ENCODE measurements at places on chromosomes 11 and 22. TPM values are rescaled to one million over a fixed set of nuclear protein-coding genes. Genes with fewer than 3 reads are reported as not detected.
A peak's percentile ranks its signal among the peaks of the same experiment; 100 is the strongest.

DNA sequence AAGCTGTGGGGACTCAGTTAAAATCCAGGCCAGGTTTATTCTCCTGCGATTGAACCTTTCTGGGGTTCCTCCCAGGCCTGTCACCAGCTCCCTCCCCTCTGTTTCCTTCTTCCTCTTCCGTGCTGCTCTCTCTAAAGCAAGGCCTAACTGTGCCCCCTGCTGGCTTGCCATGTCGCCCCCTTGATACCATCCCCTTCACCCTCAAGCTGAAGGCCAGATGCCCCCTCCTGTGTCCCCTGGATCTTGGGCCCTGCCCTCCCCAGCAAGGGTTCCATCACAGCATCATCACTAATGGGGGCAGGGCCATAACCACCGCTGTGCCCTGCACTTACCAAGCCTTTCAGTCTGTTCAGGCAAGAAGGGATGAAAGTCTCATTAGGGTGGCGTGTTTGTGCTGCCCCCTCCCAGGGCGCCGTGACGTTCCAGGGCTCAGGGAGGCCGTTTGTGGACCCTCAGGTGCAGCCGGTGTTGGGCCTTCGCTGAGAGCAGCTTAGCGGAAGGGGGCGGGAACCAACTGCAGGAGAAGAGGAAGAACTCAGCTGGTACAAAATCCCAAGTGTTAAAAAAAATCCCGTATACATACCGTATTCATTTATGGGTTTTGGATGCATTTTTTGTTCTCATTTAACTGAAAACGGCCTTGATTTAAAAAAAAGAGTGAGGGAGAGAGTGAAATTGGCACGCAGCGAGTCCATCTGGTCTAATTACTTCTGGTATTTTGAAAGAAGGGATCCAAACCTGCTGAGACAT lies 69.9 kb downstream of the MPPED1 start:
- peak; percentile 40 for DNase-seq

- no peak for DNase-seq
Observed at GRCh38 chr11:119545978-119546915, 123.3 kb upstream of the THY1 start.

GRCh38 chr11:79390477-79390876 lies 50.4 kb downstream of the TENM4 start:
- no peak for DNase-seq

DNA sequence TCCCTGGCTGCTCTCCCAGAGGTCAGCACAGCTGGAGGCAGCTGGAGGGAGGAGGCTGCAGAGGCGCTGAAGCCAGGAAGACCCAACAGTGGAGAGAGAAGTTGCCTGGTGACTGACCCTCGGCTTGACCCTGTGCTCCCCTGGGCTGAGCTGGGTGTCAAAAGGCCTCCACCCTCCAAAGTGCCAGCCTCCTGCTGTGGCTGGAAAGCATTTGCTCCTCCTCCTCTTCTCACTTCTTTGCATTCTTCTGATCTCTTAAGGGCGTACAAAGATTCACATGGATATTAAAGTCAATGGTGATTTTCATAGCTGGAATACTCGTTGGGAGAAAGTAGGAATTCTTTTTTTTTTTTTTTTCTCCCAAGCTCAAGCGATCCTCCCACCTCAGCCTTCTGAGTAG lies 91.7 kb downstream of the MED15 start:
- no peak for DNase-seq

- no peak for DNase-seq
Observed at GRCh38 chr11:27913650-27914049, 194.3 kb downstream of the KIF18A start.

- DNase-seq = no peak
Observed at GRCh38 chr11:68460741-68461574, at the start of gene PPP6R3. Gene PPP6R3, plus strand, starts transcription at chr11:68460752. Its CDS starts 76,913 bp downstream, at chr11:68537665.

GRCh38 chr11:132564091-132564885 lies 968.0 kb downstream of the OPCML start:
- DNase-seq = no peak

DNA sequence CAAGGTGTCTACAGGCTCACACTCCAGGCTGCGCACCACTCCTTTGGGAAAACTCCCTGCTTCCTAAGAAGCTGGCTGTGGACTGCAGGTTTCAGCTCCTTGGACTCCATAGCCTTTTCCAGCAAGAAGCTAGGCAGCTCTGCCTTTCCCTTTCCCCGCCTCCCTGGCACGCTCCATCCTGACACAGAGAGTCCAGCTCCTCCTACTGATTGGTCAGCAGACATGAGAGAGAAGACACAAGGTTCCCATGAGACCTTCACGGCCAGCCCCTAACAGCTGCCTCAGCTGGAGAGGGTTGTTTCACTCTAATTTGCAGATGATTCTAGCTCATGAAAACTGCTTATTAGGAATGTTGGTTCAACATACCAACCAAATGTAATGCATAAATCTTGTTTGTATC lies 27.6 kb downstream of the TENM4 start:
- peak; percentile 93 for DNase-seq

- no peak for DNase-seq
Observed at GRCh38 chr11:126703662-126704061, 296.9 kb downstream of the KIRREL3 start.

DNA sequence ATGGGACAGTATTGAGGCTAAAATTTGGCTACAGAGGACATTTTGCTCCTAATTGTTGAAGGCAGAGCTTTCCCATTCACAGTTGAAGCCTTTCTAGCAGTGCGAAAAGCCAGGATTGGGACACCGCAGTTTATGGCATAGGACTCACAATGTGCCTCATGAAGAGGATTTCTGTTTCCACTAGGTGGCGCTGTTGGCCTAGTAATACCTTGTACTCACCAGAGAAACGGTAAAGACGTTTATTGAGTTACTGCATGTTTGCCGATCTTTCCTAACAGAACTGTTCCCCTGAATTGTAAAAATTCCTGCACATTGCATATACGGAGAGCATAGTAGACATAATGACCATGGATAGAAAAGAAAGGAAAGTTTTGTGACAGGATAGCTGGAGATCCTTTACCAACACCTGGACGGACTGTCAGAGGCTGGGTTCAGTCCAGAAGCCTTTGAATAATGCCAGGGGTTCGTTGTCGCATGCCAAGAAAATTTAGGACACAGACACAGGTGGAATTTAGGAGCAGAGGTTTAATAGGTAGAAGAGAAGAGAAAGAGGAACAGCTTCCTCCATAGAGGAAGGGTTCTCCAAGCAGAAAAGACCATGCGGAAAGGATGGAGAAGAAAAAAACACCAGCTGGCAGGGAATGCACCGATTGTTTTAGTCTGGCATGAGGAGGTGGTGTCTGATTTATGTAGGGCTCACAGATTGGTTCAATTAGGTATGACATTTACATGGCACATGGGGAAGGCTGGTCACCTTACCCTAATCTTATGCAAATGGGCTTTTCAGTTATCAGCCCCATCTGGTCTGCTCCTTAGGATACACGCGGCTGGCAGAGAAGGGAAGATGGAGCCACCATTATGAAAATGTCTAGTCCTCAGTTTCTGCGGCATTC lies 10.8 kb upstream of the OR51D1 start:
- DNase-seq = peak; percentile 7

- DNase-seq = peak; percentile 14
Observed at GRCh38 chr11:57646194-57646798, 3.4 kb downstream of the YPEL4 start.

GRCh38 chr22:49623715-49624114 lies 204.0 kb downstream of the BRD1 start:
- no peak for DNase-seq

- no peak for DNase-seq
Observed at GRCh38 chr11:6650980-6651379, 4.6 kb downstream of the DCHS1 start.

DNA sequence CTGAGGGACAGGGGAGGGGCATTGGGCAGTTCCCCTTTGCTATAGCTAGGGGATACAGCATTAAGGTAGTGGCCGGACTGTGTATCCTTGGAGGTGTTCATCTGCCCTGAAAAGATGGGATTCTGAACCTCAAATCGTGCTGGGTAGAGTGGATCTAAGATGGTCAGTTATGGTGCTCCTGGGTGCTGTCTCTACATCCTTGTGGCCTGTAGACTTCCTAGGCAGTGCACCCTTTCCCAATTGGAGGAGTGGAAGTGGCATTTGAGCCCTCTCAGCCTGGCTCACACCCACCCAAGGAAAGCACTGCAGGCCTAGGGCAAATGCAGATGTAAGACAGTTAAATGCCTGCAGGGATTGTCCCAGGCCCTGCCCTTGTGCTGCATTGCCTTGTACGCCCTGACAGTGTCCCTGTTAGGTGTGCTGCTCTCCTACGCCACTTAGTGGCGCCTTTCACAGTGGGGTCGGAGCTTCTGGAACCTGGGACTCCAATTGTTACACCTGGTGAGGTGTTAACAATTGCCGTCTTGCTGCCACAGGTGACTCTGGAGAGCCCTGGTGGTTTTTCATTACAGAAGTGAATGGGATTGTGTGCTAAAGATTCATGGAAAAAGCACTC lies 35.0 kb downstream of the PPFIBP2 start:
- no peak for DNase-seq

DNA sequence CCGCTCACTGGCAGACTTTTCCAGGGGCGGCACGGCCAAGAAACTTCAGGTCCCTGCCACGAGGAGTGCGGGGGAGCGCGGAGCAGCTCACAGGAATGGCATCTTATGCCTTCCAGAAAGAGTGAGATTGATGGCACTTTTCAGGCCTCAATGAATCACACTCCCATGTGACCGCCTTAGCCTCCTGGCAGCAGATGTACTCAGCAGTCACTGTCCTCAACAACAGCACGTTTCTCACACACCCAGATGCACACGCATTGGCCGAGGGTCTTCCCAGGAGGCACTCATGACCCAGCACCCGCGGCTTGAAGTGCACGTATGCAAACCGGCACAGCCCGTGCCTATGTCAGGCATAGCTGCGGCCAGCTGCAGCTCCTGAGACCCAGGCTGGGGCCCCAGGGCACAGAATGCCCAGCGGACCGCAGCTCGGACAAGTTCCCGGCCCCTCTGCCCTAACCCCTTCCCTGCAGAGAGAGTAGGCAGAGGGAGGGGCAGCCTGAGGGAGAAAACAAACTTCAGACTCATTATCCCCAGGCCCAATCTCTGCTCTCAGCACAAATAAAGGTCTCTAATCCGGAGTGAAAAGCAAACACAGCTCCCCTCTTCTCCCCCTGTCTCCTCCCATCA lies 48.3 kb downstream of the RPUSD4 start:
- peak; percentile 83 for DNase-seq

- no peak for DNase-seq
Observed at GRCh38 chr22:22087854-22088657, 105.5 kb upstream of the TOP3B start.

DNA sequence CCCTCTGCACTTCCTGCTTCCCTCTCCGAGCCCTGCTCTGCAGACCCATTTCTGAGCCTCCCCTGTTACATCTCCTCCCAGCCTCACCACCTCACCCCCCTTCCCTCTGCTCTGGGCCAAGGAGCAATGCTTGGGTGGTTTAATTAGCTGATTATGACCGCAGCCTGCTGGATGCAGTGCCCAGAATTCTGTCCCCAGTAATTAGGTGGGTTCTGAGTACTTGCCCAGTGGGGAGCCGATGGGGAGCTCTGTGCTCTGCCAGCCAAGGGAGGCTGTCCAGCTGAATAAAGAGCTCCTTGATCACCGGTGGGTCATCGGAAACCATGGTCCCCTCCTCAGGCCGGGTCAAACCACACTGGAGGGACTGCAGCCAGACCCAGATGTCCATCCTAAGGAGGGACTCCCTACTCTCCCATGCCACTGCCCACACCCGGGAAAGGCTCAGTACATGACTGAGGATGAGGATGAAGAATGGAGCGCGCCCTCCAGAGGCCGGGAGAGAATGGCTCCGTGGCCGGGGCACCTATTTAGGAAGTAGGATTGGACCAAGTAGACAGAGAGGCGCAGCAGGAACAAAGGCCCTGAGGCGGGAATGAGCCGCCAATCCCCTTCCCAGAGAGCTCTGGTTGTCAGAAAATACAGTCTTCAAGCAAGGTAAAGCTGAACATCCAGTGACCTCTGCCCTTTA lies 9.1 kb downstream of the ARRB1 start:
- no peak for DNase-seq

DNA sequence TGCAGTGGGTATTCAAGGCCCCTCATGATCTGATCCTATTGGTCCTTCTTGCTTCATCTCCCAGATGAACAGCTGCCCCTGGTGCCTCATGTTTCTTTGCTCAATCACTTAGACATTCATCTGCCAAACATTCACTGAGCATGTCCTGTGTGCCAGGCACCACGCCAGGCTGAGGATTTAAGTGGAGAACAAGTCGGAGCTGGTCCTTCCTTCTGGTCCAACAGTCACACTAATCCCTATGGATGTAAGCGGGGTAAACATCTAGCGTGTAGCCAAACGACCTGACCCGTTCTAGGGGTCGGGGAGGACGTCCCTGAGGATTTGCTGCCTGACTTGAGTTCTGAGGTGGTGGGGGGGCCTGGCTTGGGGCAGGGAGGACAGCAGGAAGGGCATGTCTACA lies 21.9 kb downstream of the ZMAT5 start:
- peak; percentile 18 for DNase-seq

- DNase-seq = no peak
Observed at GRCh38 chr11:64322925-64323260, 5.0 kb downstream of the PRDX5 start.

- DNase-seq = no peak
Observed at GRCh38 chr11:60118338-60118737, 29.9 kb downstream of the MS4A2 start.

DNA sequence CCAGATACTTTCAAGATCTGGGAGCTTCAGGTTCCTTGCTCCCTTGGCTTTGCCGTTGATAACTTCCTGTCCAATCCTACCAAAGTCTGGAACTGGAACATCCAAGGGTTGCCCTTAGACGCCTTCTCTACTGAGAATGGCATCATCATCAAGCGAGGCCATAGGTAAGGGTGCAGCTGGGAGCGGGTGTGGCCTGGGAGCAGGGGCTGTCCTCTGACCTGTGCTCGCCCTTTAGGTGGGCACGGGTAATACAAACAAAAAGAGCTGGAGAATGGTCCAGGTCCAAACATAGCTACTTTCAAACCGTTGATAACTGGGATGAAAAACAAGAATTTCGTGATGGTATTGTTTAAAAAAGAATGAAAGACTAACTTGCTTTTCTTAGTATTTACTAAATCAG lies 25.0 kb downstream of the CASP12 start:
- DNase-seq = no peak

RFPL3 gene
- total RNA-seq = not detected

CSNK2A3 gene
- total RNA-seq = 1.6 TPM

RIMBP3C gene
- not detected for total RNA-seq

LDHA gene
- total RNA-seq = 321 TPM

TCIRG1 gene
- 22.5 TPM for total RNA-seq

DNAJB7 gene
- not detected for total RNA-seq

OR51B5 gene
- total RNA-seq = 0.30 TPM

GLB1L2 gene
- total RNA-seq = 2.7 TPM

UCP2 gene
- total RNA-seq = 22.9 TPM

OR5B21 gene
- total RNA-seq = not detected

ENDOD1 gene
- 39.7 TPM for total RNA-seq
